ENCODE measurements at places on chromosomes 2 and 18. TPM values are rescaled to one million over a fixed set of nuclear protein-coding genes. Genes with fewer than 3 reads are reported as not detected.

The CYP20A1 gene
- total RNA-seq, result 31.0 TPM

The ZBTB7C gene
- total RNA-seq, result 7.5 TPM

The RNF181 gene
- 107 TPM for total RNA-seq

The SLC9A2 gene
- 0.29 TPM for total RNA-seq

The ANKRD30B gene
- not detected for total RNA-seq

The RPS27A gene
- 703 TPM for total RNA-seq

The PAIP2B gene
- 5.9 TPM for total RNA-seq

The GKN2 gene
- total RNA-seq, result 130 TPM

DNA sequence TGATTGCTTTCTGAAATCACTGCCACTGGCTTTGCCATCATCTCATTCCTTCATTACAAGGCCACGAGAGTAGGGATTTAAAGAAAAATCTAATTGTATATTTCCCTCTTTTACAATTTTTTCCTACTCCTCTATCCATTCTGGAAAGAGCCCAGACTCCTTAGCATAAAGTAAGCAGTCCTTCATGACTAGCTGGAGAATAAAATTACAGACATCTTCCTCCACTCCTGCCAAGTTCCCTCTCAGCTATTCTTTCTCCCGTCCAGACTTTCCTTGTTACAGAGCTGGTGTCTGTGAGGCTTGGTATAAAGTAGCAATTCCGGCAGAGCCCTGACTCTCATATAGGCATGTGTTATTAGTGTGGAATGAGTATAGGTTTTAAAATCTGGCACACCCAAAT, 806.8 kb downstream of the PLCL1 start:
- no peak for DNase-seq

DNA sequence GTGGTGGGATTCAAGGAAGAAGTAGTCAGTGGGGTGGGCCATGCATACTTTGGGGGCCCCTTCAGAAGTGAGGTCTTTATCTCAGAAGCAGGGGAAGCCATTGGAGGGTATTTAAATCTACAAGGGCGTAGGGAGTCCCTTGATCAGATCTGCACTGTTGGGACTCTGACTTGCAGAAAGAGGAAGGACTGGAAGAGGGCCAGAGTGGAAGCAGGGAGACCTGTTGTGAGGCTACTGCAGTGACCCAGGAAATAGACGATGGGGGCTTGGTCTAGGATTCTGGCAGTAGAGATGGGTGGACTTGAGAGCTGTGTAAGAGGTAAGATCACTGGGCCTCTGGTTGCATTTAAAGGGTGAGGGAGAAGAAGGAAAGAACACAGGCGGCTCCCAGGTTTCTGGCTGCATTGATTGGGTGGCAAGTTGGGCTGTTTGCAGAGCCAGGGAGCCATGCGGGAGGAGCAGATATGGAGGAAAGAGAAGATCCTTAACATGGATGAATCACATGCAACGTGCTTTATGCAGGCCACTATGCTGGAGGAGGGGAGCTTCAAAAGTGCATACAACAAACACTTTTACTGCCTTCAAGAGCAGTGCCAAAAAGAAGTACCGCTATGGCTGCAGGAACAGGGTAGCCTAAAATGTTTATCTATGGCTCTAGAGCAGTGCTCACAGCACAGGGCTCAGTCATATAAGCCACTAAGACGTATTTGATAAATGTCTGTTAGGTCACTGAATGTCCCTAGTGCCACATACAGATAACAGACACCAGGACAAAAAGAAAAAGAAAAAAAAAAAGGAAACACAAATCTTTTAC, 2.3 kb downstream of the SFXN5 start:
- DNase-seq, result no peak

- DNase-seq, result no peak
Measured at GRCh38 chr2:207162316-207162715, 3.4 kb downstream of the KLF7 start.
